Peyer's patch (tissue), 4 donors: ENCODE measurements at places on chromosomes 1 and 21. TPM values are rescaled to one million over a fixed set of nuclear protein-coding genes. Genes with fewer than 3 reads are reported as not detected.

The RIMS3 gene
- 2.5 TPM for total RNA-seq

DNA sequence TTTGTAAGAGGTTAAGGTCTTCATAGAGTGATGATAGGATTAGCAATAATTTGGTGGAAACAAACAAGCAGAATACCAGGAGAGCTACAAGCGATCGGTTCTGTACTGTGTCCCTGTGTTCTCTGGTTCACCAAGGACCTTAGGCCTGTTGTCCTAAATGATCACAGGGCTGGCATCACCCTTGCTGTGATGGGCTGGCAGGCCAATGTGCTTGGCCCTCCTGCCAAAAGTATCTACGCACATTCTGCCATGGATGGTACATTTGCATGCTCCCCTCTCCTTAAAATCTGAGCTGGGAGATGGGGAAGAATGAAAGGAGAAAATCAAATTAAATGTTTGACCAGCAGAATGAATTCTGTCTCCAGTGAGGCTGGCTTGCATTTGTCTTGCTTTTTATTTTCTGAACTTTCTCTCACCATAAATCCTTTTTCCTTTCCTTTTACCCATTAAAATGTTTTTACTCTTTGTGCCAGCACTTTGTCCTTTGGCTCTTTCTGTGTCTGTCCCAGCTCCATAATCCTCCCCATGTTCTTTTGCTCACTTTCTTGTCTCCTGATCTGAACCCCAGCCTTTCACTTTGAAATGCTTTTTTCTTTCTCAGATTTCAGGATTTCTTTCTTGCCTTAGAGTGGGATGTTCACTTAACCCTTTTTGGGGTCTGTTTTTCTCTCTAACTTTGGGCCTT is 51.7 kb downstream of the PBX1 start:
- DNase-seq: no peak
- no peak overlapping the region for H3K27ac ChIP-seq
- no peak overlapping the region for H3K4me3 ChIP-seq
- no peaks in the 10 kb centered on the region for H3K36me3 ChIP-seq

DNA sequence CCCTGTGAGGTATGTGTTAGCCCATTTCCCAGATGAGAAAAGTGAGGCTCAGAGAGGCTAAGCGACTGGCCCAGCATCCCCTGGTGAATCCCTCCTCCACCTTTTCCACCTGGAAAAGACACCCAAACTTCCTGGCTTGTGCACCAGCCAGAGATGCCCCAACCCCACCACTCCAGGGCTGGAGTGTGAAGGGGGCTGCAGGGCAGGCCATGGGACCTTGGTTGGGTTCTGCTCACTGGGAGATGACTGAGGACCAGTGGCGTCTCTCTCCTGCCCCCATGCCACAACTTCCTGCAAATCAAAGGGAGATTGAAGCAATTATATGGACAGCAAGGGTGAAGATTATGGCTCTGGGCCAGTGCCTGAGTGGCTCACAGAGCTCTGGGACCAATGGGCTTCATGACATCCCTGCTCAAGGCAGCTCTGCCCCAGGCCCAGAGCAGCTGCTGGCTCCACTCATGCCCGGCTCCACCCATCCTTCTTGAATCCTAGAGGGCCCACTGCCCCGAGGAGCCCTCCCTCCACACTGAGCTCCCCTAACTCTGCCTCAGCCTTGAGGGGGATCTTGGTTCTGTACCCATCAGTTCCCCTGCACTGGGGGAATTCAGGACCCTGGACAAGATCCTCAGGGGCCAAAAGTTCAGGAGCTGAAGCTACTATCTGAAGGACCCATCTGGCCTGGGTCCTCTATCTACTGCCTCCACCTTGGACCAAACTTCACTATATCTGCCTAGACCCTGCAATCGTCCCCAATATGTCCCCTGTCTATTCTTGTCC is 416.9 kb downstream of the PTPRU start:
- H3K4me1 ChIP-seq: no peaks in the 10 kb centered on the region
- H3K36me3 ChIP-seq: no peaks in the 10 kb centered on the region
- H3K4me3 ChIP-seq: no peak overlapping the region
- no peaks in the 10 kb centered on the region for H3K27me3 ChIP-seq
- H3K27ac ChIP-seq: no peak overlapping the region
- DNase-seq: peak; percentile 4

DNA sequence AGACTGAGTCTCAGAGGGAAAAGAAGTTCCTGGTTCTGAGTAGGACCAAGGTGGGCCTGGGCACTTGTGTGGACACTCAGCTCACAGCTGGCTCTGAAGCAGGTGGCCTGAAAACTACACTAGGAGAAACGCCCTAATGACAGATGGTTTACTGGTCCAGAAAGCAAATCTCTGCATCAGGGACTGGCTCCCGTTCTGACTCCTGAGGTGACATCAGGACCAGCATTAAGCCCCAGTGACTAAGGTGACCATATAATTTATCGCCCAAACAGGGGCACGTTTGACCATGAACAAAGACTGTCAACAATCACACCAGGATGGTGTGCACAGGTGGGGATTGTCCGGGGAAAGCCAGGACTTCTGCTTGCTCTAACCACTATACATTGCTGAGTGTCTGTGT is 12.2 kb upstream of the CD34 start:
- H3K27me3 ChIP-seq: no peaks in the 10 kb centered on the region
- H3K4me1 ChIP-seq: no peaks in the 10 kb centered on the region
- H3K27ac ChIP-seq: no peak overlapping the region

DNA sequence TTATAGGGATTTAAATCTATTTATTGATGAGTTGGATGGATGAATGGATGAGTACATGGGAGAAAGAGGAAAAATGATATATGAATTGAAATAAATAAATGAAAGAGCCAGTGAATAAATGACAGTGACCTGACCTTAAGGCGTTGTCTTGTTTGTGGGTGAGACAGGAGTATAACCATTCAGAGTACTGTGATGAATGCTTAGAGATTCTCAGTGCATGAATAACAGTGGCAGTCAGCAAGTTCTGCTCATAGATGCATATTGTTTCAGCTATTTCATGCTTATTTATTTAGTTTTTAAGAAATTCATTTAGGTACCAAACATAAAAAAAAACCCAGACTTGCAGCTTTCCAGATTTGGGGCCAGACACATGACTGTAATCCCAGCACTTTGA is 116.4 kb downstream of the FGGY start:
- no peak overlapping the region for H3K4me3 ChIP-seq
- no peaks in the 10 kb centered on the region for H3K36me3 ChIP-seq
- H3K27me3 ChIP-seq: no peaks in the 10 kb centered on the region
- no peaks in the 10 kb centered on the region for H3K4me1 ChIP-seq
